Keratinocyte (primary cell): ENCODE measurements at places on chromosomes 3 and 15. TPM values are rescaled to one million over a fixed set of nuclear protein-coding genes. Genes with fewer than 3 reads are reported as not detected.

DNA sequence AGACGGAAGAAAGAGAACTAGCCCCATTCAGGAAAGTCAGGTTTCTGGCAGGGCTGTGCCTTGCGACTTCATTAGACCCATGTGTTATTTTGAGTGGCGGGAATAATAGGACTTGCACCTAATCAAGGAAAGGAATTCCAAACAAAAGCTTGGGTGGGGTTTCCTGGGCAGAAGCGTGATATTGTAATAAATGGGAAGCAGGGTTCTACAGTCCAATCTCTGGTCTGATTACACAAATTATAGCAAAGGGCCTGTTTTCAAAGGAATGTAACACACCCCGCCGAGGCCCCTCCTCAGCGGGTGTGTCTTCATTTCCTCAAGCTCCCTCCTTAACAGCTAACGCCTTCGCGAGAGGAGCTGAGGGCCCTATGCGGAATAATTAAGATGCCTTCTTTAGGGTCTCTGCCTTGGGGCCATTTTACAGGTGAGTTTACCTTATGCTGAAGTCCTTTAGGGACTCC lies 396.0 kb upstream of the C2CD4B start:
- DNase-seq, result no peak

GRCh38 chr3:23183731-23184130 lies 19.4 kb upstream of the UBE2E2 start:
- no peak for DNase-seq

DNA sequence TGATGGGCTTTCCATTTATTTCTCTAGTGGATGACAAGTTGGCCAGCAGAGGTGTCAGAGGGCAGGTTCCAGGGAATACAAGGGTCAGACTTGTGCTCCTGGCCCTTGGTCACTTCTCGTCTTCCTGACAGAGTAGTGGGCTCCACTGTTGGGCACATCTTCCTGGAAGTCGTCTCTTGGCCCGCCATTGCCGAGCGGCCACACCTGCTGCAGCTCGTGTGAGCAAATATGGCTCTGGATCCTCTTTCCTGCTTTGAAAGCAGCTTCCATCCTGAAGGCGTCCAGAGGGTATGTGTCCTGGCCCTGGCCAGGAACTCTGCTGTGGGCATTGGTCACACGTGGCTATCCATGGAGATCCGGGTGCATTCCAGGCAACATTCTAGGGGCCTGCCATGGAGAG lies 100.2 kb downstream of the SNRPN start:
- DNase-seq, result no peak

GRCh38 chr3:187039723-187040414 lies 99.4 kb downstream of the RPL39L start:
- no peak for DNase-seq

Gene ZNF660
- polyA plus RNA-seq, result 0.01 to 0.05 TPM (median 0.02 TPM) in 3 replicates

DNA sequence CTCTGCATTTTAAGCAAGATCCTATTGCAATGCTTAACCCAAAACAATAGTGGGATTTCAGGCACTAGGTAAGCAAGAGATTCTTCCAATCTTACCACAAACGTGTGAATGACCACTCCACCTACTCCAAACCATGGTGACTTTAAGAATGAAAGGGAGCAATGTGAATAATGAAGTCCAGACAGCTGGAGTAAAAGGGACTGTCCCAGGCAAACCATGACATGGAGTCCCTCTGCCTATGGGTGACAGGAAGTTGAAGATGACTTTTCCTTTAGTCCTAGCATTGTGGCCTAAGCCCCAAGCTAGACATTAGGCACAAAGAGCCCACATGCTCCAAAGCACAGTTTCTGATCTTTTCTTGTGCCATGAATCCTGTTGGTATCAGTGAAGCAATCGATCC lies 179.0 kb downstream of the SHQ1 start:
- no peak for DNase-seq

Gene GASK1A
- 0.16 to 0.58 TPM (median 0.30 TPM) in 3 replicates for polyA plus RNA-seq

DNA sequence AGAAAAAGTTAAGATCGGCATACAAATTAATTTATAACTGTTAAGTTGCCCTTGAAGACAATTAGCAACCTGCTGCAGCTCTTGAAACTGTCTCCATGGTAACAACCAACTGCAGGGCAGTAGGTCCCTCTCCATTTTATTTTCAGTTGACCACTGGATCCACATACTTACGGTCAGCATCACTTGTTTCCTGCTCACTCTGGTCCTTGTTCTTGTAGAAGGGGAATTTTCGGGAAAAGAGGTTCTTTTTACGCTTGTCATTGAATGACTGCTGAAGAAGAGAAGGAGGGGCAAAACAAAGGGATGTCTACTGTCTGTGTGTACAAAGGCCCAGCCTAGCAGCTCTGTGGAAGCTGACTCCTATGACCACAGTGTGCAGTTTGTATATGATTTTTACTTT lies 46.8 kb upstream of the MELTF start:
- no peak for DNase-seq

Gene CA12
- 101 to 220 TPM (median 158 TPM) in 3 replicates for polyA plus RNA-seq

DNA sequence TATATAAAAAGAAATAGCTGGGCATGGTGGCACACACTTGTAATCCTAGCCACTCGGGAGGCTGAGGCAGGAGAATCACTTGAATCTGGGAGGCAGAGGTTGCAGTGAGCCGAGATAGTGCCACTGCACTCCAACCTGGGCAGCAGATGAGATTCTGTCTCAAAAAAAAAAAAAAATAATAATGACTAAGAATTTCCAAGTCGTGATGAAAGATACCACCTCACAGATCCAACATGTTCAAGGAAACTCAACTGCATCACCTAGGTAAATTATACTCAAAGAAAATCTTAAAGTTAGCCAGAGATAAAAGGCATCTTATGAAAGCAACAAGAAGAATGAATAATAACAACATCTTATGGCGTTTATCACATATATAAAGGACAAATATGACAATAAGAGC lies 50.1 kb downstream of the DOCK3 start:
- DNase-seq, result no peak

- no peak for DNase-seq
Measured at GRCh38 chr15:67063689-67064606, 1.5 kb upstream of the SMAD3 start.

Gene STRC
- 0.12 to 0.31 TPM (median 0.12 TPM) in 3 replicates for polyA plus RNA-seq

GRCh38 chr3:18946524-18946923 lies 201.8 kb upstream of the KCNH8 start:
- no peak for DNase-seq

Gene DAZL
- not detected in 3 replicates for polyA plus RNA-seq

DNA sequence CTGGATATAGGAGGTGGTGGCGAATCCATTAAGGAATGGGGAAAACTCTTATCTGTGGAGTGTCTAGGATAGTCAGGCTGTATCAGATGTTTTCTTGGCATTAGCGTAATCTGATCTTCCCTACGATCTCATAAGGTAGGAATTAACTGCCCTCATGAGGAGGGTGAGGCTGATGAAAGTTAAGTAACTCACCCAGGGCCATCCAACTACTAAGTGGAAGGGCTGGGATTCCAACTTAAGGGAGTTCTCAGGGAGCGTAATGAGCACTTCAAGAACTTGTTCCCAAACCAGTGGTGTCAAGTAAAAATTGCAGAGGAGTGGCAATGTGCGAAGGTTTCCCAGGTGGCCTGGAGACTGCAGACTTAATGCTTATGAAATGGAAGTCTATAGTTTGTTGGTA lies 55.9 kb upstream of the OSBPL11 start:
- no peak for DNase-seq

DNA sequence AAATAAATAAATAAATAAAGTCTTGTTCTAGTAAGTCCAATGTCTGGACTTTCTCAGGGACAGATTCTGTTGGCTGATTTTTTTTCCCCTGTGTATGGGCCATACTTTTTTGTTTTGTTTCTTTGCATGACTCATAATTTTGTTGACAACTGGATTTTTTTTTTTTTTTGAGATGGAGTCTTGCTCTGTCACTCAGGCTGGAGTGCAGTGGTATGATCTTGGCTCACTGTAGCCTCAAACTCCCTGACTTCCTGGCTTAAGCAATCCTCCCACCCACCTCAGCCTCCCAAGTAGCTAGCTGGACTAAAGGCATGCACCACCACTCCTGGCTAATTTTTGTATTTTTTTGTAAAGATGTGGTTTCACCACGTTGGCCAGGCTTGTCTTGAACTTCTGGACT lies 38.9 kb downstream of the TICRR start:
- DNase-seq, result no peak

Gene ZNF774
- 2.0 to 2.3 TPM (median 2.2 TPM) in 3 replicates for polyA plus RNA-seq

Gene SEMA5B
- polyA plus RNA-seq, result 0.03 to 0.28 TPM (median 0.04 TPM) in 3 replicates

Gene CIAO2A
- 50.2 to 111 TPM (median 51.8 TPM) in 3 replicates for polyA plus RNA-seq

- no peak for DNase-seq
Measured at GRCh38 chr3:126481808-126482502, 6.3 kb upstream of the ZXDC start.

- no peak for DNase-seq
Measured at GRCh38 chr3:133491481-133492059, 81.9 kb upstream of the CDV3 start.

- DNase-seq, result no peak
Measured at GRCh38 chr15:89462198-89462912, 34.0 kb downstream of the RHCG start.

DNA sequence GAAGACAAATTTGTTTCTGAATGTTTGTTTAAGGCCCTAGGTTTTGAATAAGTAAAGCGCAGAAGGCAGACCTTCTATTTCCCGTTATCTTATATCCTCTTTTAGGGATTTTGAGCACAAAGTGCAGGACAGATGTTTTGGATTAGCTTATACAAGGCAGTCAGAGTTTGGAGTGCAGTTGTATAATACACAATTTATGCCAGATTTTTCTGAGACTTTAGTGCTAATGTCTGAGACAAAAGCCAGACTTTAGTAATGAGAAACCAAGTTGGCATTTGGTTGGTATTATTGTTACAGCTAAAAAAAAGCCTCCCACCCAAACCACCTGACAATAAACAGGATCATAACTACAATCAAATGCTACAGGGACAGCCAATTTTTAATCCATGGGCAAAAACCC lies 309.9 kb upstream of the SATB1 start:
- DNase-seq, result no peak

GRCh38 chr3:99199021-99199420 lies 297.5 kb upstream of the DCBLD2 start:
- no peak for DNase-seq

GRCh38 chr3:25478964-25479726 lies 51.1 kb downstream of the RARB start:
- DNase-seq, result no peak

DNA sequence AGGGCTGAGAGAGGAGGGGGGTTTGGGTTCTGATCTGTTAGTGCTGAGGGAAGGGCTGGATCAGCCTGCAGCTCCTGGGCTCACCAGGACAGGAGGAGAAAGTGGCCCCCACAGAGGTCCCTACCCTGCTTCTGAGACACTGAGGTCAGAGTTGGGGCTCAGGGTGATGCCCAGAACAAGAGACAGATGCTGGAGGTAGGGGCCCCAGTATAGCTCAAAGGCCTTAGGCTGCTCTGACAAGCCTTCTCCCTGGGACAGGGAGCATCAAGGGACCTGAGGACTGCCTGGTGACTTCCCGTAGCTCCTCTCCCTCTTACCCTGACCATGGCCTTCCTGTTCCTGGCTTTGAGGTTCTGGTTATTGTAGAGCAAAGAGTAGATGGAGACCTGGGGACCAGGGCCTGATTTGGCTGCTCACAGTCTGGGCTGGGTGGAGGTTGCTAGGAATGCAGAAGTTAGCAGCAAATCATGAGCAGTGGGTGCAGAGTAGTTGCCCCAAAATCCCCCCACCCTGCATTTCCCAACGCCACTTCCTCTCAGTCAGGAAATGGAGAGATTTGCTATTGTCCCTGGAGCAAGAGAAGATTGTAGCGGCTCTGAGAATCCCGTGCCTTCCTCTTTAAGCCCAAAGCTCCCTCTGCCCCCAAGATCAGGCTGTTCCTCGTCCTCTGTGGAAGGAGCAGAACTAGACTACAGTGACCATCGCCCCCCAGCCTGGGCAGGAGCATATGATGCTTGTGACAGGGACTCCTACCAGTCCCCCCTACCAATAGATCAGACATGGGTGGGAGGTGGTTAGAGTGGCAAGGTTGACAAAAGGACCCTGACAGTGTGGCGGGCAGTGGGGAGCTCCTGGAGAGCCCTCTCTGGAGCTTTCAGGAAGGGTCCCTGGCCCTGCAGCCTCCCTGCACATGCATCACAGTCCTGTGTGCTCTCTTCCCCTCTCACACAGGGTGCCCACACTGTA lies 47.4 kb upstream of the SEC22A start:
- DNase-seq, result no peak

GRCh38 chr3:48478626-48479555 lies 25.1 kb downstream of the SHISA5 start:
- DNase-seq, result no peak

DNA sequence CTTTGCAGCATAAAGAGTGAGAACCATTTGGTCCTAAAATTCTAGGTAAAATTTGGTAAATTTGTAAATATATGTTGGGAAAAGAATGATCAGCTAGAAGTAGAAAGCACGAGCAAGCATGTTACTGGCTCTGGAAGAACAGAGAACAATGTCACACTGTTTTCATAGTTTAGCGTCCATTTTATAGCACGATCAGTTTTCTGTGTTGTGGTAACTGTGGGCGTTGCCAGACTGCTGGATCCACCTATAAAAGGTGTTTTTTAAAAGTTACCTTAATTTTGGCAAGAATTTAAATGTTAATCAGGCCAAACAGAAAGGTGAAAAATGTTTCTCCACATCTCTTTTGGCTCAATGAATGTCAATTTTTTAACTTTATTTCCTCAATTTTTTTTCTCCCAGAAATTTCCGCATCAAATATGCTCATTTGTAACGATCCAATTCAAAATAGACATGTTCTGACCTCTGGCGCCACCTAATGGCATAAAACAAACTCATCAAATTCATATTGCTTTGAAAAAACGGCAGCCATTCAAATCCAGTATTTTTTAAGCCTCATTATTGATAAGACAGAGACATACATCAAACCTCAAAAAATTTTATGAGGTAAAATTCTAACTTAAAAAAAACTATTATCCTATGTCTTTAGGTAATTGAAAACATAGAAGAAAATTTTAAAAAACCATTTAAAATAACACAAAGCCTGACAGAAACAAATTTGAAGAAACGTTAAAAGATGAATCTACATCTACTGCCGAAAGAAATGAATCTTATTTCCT lies 5.5 kb upstream of the GP5 start:
- DNase-seq, result no peak

Gene VEPH1
- 0.21 to 0.57 TPM (median 0.44 TPM) in 3 replicates for polyA plus RNA-seq

DNA sequence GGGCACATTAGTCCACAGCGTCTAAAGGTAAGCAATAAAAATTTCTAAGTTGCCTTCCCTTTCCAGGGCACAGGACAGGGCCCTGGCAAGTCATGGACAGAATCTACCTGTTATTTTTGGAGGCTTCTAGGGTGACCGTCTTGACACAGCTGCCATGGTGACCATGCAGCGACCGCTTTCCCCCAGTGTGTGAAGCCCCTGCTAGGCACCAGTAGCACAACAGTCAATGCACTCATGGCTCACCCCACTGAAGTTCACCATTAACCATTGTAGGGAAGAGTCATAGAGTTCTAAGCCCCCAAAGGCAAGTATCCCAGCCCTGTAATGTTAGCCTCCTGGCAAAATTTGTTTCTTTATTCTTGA lies 43.8 kb upstream of the SLCO2A1 start:
- no peak for DNase-seq

DNA sequence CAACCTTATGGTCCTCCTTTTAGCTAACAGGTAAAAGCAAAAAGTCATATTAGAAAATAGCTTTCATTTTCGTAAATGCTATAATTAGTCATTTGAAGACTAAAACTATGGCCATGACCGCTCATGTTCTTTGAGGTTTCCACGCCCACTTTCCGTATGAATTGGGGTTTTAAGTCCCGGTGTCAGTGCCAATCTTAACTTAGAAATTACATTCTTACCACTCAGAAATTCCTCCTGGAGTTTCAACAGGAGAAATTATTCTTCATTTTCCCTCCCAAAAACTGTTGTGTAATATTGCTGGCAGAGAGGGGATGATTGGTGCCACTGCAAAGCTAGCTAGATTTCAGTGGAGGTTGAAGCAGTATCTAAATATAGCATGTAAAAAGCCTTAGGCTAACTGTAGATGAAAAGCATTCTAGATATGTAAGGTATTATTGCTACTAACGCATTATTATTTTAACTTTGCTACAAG lies 71.0 kb upstream of the MDFIC2 start:
- DNase-seq, result peak; percentile 26

Gene CYP11A1
- polyA plus RNA-seq, result 0.27 TPM in 1 of 3 replicates, not detected in the others

Gene CHDH
- 0.04 TPM in 1 of 3 replicates, not detected in the others for polyA plus RNA-seq
